Activated naive CD4-positive, alpha-beta T cell treated with anti-CD3 and anti-CD28 coated beads, Interleukin-2, amount 10 ng/mL, durations not matched to agents 7 days and 5 days (primary cell): ENCODE measurements at places on chromosomes 6 and 20.
A peak's percentile ranks its signal among the peaks of the same experiment; 100 is the strongest.

DNA sequence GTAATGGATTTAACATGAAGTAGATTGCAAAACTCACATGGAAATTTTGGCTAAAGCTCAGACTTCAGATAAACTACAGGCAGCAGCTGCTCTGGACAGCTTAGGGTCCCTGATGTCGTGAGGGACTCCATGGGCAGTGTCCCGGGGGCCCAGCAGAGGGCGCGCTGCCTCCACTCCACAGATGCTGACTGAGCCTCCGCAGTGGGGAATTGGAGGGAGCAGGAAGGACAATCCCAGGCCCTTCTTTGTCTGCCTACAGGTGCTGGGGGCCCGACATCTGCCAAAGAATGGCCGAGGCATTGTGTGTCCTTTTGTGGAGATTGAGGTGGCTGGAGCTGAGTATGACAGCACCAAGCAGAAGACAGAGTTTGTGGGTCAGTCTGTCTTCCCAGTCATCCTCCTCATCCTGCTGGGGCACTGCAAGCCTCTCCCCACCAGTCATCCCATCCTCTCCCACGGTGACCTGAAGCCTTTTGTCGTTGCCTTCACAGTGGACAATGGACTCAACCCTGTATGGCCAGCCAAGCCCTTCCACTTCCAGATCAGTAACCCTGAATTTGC lies 35.9 kb downstream of the PLCG1 start:
- peak overlapping the region; percentile 75 for H3K27ac ChIP-seq
- H3K4me1 ChIP-seq = peaks cover 22% of the 10 kb centered on the region
- H3K27me3 ChIP-seq = no peaks in the 10 kb centered on the region
- H3K36me3 ChIP-seq = peaks cover 90% of the 10 kb centered on the region

DNA sequence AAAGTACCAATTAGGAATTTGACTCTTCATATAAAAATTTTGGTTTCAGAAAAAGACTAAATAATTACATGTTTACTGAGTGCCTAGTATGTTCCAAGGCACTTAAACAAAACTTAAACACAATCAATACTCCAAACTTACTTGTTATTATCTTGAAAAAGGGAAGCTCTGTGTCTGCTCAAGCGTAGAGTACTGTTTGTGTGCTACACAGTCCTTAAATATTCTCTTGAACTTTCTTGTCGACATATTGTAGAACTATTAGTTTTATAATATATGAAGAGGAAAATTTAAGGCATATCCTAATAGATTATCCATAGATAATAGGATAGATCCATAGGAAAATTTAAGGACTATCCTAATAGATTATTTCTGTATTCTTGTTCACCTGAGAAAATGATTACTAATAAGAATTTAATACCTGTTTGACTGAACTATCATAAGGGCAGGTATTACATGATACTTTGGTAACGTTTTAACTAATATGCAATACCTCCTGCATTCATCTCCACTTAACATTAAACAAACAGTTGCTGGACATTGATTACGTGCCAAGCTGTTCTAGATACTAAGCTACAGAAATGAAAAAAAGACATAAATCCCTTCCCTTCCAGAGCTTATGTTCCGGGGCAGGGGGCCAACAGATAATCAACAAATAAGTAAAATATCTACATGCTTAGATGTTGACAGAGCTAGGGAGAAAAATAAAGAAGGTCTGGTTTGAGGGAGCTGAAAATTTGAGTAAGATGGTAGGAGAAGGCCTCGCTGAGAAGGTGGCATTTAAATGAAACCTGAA lies 115.2 kb upstream of the BCLAF1 start:
- no peak overlapping the region for H3K4me3 ChIP-seq
- DNase-seq = no peak
- H3K27ac ChIP-seq = no peak overlapping the region
- H3K4me1 ChIP-seq = no peaks in the 10 kb centered on the region
- H3K36me3 ChIP-seq = no peaks in the 10 kb centered on the region

DNA sequence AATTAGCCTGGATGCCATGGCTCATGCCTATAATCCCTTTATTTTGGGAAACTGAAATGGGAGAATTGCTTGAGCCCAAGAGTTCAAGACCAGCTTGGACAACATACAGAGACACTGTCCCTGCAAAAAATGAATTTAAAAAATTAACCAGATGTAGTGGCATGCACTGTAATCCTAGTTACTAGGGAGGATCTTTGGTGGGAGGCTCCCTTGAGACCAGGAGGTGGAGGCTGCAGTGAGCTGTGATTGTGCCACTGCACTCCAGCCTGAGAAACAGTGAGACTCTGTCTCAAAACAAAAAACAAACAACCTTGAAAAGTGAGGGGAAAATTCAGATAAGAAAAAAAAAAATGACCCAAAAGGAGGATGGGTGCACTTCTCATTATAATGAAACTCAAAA lies 23.4 kb downstream of the CAP2 start:
- no peak overlapping the region for H3K4me3 ChIP-seq
- no peaks in the 10 kb centered on the region for H3K4me1 ChIP-seq
- H3K27ac ChIP-seq = no peak overlapping the region
- DNase-seq = no peak

GRCh38 chr20:1783245-1783644 lies 112.0 kb upstream of the SIRPA start:
- H3K4me1 ChIP-seq = no peaks in the 10 kb centered on the region
- DNase-seq = no peak
- peaks cover 78% of the 10 kb centered on the region for H3K27me3 ChIP-seq
- H3K4me3 ChIP-seq = no peak overlapping the region
- no peak overlapping the region for H3K27ac ChIP-seq

GRCh38 chr20:54203281-54203680 lies 4.6 kb upstream of the PFDN4 start:
- H3K4me3 ChIP-seq = no peak overlapping the region
- H3K27ac ChIP-seq = no peak overlapping the region
- no peaks in the 10 kb centered on the region for H3K36me3 ChIP-seq
- no peaks in the 10 kb centered on the region for H3K4me1 ChIP-seq
- peaks cover 14% of the 10 kb centered on the region for H3K27me3 ChIP-seq
- DNase-seq = no peak

DNA sequence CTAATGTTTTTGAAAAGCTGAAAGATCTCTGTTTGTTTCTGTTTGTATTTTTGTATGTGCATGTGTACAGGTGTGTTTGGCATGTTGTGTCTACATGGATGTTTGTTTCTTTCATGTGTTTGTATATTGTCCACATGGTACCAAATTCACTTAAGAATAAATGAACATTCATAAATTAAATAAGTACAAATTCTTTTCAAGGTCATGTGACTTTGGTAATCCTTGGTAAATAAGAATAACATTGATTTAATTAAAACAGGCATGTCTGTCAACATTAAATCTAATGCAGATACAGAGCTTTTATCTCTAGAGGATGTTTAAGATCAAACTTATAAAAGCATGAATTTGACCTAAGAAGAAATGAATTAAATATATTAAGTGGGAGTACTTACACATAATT lies 219.8 kb upstream of the EPHA7 start:
- no peak for DNase-seq
- no peak overlapping the region for H3K4me3 ChIP-seq
- no peak overlapping the region for H3K27ac ChIP-seq
- no peaks in the 10 kb centered on the region for H3K4me1 ChIP-seq

DNA sequence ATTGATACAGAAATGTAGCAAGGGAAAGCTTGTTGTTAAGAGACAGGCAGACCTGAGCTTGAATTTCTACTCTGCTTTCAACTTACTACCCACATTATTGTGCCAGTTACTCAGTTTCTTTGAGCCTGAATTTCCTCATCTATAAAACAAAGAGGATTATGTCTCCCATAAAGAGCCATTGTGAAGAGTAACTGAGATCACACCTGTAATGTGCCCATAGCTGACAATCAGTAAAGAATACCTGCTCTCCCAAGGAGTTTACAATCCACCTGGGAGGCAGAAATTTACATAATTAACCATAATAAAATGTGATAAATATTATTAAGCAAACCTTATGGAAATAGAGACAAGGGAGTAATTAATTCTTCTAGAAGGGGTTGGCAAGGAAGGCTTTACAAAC lies 204.9 kb downstream of the EPM2A start:
- no peaks in the 10 kb centered on the region for H3K36me3 ChIP-seq
- H3K27me3 ChIP-seq = no peaks in the 10 kb centered on the region
- H3K4me3 ChIP-seq = no peak overlapping the region
- no peak overlapping the region for H3K27ac ChIP-seq
- DNase-seq = no peak

GRCh38 chr20:34129518-34130162 lies 17.6 kb upstream of the EIF2S2 start:
- H3K4me3 ChIP-seq = no peak overlapping the region
- no peak overlapping the region for H3K27ac ChIP-seq
- no peaks in the 10 kb centered on the region for H3K36me3 ChIP-seq
- peaks cover 23% of the 10 kb centered on the region for H3K27me3 ChIP-seq

GRCh38 chr20:4942331-4942730 lies 59.0 kb downstream of the SLC23A2 start:
- H3K27me3 ChIP-seq = no peaks in the 10 kb centered on the region
- peaks cover 16% of the 10 kb centered on the region for H3K4me1 ChIP-seq
- no peak for DNase-seq
- peaks cover 6% of the 10 kb centered on the region for H3K36me3 ChIP-seq
- H3K27ac ChIP-seq = no peak overlapping the region

GRCh38 chr6:23523771-23524170 lies 602.2 kb upstream of the NRSN1 start:
- DNase-seq = no peak
- H3K4me3 ChIP-seq = no peak overlapping the region
- no peak overlapping the region for H3K27ac ChIP-seq
- H3K4me1 ChIP-seq = no peaks in the 10 kb centered on the region

- H3K4me1 ChIP-seq = no peaks in the 10 kb centered on the region
- no peak overlapping the region for H3K27ac ChIP-seq
- no peak for DNase-seq
- H3K27me3 ChIP-seq = no peaks in the 10 kb centered on the region
Observed at GRCh38 chr6:101711518-101711917, 318.0 kb downstream of the GRIK2 start.

DNA sequence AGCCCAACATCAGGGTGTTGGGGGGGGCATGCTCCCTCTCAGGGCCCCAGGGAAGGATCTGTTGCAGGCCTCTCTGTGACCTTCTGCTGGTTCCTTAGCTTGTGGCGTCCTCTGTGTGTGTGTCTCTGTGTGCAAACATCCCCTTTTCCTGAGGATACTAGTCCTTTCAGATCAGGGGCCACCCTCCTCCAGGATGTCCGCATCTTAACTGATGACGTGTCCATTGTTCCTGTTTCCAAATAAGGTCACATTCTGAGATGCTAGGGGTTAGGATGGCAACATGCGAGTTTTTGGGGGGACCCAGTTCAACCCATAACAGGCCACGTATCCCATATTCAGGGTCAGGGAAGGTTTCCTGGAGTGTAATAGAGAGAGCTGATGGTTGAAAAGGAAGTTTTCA lies 40.9 kb downstream of the GMPR start:
- H3K36me3 ChIP-seq = no peaks in the 10 kb centered on the region
- DNase-seq = no peak
- H3K27ac ChIP-seq = no peak overlapping the region
- peaks cover 4% of the 10 kb centered on the region for H3K27me3 ChIP-seq

- DNase-seq = no peak
- H3K27ac ChIP-seq = no peak overlapping the region
- H3K36me3 ChIP-seq = no peaks in the 10 kb centered on the region
Observed at GRCh38 chr6:34011264-34011663, 134.6 kb downstream of the GRM4 start.

GRCh38 chr20:39057911-39058310 lies 95.8 kb downstream of the DHX35 start:
- no peak for DNase-seq
- peaks cover 28% of the 10 kb centered on the region for H3K27me3 ChIP-seq
- H3K4me1 ChIP-seq = no peaks in the 10 kb centered on the region
- H3K36me3 ChIP-seq = no peaks in the 10 kb centered on the region

GRCh38 chr6:136036601-136037000 lies 185.1 kb downstream of the PDE7B start:
- no peaks in the 10 kb centered on the region for H3K36me3 ChIP-seq
- H3K4me1 ChIP-seq = peaks cover 6% of the 10 kb centered on the region
- DNase-seq = no peak

- peak; percentile 43 for DNase-seq
- H3K4me3 ChIP-seq = no peak overlapping the region
- H3K27me3 ChIP-seq = no peaks in the 10 kb centered on the region
- H3K4me1 ChIP-seq = peaks cover 26% of the 10 kb centered on the region
Observed at GRCh38 chr20:1302685-1303541, 26.0 kb downstream of the SDCBP2 start.

DNA sequence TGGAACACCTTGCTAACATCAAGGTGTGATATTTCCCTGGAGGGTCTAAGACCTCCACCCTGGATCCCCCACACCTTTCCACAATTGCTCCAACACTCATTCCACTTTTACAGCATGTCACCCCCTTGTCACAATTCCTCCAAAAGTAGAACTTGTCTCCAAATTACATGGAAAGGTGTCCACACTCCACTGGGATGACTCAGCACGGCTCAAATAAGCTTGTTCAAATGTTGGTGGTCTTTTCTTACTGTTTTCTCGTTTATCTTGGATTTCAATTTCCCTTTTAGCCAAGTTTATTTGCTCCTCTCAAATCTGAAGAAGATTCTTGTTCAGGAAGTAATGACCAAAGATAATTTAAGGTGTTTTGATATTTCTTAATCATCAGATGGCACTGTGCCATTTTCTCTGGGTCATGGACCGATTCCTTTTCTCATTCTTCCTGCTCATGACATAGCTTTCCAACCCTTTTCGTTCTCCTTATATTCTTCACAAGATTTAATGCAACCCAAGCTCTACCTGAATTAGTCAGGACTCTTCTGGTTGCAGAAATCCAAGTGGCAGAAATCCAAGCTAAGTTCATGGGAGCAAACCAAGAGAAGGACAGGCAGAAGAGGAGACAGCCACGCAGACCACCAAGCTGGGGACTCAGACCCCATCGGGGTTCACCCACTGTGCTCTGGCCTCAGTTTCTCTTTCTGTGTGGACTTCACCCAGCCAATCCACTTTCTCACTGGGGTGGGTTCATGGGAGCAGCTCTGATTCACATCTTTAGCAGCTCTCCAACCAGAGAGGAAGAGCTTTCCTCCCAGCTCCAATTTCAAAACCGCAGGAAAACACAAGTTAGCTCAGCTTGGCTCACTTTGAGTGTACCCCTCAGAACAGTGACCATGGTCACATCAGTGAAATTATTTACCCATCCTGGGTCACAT lies 110.5 kb upstream of the CDYL start:
- no peak for DNase-seq
- no peaks in the 10 kb centered on the region for H3K4me1 ChIP-seq
- H3K36me3 ChIP-seq = no peaks in the 10 kb centered on the region
- no peak overlapping the region for H3K4me3 ChIP-seq

DNA sequence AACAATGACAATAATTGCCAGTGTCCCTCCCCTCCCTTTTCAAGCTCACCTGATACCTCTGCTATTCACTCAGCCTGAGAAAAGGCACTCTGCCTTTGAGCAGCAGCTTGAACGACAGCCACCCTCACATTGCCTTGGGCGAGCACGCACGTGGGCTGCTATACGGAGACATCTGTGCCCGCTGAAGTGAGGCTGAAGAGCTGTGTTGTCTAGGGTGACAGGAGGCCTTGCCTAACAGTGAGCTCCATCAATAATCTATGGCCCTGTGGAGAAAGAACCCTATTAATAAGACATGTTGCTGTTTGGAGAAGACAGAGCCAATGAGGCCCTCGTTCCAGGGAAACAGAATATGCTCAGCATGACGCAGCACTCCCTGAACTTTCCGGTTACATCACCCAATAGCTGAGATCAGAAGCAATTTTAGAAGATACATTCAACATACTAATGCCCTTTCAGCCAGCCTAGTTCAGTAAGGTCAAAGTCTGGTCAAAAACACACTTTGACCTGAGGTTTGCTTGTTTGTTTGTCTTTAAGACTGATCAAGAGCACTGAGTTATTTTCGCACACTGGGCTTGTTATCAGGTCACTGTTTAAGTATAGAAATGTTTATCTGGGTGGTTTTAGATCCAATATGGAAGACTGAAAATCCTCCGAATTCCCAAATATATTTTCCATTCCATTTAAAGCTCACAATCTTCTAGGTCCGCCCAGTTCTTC lies 30.6 kb downstream of the RBM24 start:
- H3K4me3 ChIP-seq = no peak overlapping the region
- H3K36me3 ChIP-seq = no peaks in the 10 kb centered on the region
- no peaks in the 10 kb centered on the region for H3K27me3 ChIP-seq
- H3K4me1 ChIP-seq = no peaks in the 10 kb centered on the region
- no peak overlapping the region for H3K27ac ChIP-seq
